ENCODE measurements at places on chromosomes 3 and 15.
A peak's percentile ranks its signal among the peaks of the same experiment; 100 is the strongest.

- no peak for DNase-seq
Measured at GRCh38 chr15:39330061-39330460, 250.8 kb upstream of the THBS1 start.

GRCh38 chr3:59186725-59187124 lies 136.9 kb upstream of the CFAP20DC start:
- no peak for DNase-seq

DNA sequence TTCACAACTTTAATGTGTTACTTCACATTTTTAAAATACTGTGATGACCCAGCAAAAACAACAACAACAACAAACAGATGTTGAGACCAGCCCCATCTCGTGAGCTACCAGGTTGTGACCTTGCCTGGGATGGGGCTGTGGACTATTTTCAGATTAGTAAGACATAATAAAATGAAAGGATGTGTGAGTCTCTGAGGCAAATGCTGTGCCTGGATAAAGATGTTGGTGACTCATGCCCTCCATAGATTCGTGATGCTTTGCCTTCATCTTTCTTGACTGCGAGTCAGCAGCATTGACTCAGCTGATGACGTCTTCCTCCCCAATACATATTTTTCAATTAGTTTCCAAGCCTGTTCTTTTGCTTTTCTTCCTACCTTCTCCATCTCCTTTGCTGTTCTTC lies 453.0 kb upstream of the CFAP20DC start:
- no peak for DNase-seq

DNA sequence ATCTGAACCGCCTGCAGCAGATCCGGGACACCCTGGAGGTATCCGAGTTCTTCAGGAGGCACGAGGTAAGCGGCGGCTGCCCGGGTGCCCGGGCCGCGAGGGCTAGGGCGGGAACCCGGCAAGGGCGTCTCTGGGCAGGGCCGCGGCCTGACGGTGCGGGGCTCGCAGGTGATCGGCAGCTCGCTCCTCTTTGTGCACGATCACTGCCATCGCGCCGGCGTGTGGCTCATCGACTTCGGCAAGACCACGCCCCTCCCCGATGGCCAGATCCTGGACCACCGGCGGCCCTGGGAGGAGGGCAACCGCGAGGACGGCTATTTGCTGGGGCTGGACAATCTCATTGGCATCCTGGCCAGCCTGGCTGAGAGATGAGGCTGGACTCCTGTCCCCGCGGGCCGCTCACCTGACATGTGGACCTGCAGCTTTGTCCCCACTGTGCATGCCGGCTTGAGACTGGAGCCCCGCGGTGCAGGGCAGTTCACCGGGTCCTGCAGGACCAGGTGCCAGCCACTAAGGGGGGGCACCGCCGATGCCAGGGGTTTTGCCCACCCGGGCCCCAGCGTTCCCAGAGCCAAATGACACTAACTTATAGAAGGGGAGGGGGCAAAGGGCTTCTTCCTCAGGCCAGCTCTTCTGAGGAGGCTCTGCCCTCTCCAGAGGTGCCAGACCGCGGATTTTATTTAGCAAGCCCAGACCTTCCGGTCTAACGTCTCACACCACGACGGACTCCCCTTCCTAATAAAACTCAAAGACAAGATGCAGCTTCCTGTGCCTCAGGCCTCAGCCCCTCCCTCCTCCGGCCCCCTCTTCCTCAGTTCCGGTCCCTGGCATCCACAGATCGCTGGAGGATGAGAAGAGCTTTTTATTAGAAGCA lies 9.4 kb downstream of the ITPKA start:
- DNase-seq = no peak

DNA sequence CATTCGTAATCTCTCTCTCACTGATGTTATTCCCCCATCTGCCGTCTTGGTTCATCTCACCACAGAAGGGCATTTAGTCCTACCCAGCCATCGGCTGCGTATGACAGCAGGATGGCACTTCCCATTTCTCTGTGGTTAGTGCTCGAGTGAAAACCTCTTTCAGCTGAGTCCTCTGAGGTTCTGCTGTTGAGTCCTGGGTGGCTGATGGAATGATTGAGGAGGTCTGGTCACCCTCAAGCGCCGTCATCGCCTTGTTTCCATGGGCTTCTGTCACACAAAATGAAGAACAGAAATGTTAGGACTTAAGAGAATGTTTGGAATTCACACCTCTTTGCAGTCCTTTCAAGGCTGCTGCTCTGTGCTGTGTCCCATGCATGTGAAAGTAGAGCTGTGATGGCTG lies 9.4 kb upstream of the SACM1L start:
- DNase-seq = no peak

DNA sequence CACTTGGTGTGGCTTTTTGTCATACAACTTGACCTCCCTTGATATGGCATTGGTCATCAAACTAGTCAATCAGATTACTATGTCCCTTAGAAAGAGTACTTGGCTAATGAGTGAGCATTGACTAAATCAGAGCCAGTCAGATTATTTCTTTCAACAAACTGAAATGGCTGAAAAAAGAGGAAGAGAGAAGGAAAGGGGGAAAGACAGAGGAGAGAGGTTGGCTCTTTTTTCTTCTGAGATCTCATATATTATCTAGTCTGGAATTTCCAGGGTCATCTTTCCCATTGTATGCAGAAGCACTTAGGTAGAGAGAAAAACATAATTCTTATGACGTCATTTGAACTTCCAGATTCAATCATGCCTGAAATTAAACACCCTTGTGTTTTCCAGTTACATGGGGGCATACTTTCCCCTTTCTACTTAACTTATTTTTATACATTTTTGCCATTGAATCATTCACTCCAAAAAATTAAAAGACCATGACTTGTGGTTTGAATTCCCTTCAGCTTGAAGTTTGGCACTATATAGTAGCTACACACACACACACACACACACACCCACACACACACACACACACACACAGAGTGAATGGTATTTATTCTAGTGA lies 387.8 kb downstream of the LSAMP start:
- no peak for DNase-seq

- DNase-seq = no peak
Measured at GRCh38 chr15:82178061-82178460, 84.5 kb downstream of the EFL1 start.

- peak; percentile 85 for DNase-seq
Measured at GRCh38 chr3:12868039-12869034, 27.0 kb upstream of the RPL32 start.

All from hematopoietic multipotent progenitor cell treated with erythropoietin and hydrocortisone succinate and interleukin-3 and kit ligand, for 17 days (in vitro differentiated cells).